ENCODE measurements at places on chromosomes 1 and 21. TPM values are rescaled to one million over a fixed set of nuclear protein-coding genes. Genes with fewer than 3 reads are reported as not detected.

DNA sequence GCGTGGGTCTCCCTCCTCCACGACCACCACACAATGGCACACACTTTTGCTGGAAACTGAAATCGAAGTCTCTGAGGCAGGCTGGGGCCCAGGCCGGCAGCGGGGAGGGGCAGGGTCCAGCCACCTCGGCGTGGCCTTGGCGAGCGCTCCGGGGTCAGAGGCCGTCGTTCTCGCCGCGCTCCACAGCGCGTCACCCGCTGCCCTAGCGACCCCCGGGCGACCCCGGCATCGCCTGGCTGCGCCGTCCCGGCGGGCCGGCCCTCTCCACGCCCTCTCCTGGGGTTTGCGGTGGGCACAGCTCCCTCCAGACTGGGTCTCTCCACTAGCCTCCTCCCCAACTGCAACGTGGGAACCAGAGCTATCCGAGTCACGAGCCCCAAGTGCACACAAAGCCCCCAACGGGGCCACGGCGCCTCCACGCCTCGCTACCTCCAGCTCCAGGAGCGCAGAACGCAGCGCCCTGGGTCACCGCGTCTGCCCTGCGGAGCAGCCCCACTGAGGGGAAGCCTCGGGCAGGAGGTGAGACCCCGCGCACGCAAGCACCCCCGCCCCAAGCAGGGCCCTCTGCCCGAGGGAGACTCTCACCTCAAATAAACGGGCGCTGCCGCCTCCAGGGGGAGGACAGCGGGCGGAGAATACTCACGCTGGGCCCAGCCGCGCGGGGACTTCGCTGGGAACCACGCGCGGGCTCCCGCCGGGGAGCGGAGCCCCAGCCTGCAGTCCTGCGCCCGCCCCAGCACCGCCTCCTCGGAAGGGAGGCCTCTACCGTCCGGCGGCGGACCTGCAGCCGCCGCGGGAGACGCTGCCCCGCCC is 134.0 kb upstream of the BARHL2 start:
- DNase-seq: peak; percentile 67

The KCNA3 gene
- 0.09 TPM for polyA plus RNA-seq

GRCh38 chr1:23768733-23769132 is 9.5 kb upstream of the PITHD1 start:
- no peak for DNase-seq

- DNase-seq: no peak
These were observed 101.6 kb downstream of the VAV3 start for GRCh38 chr1:107863342-107863741.

DNA sequence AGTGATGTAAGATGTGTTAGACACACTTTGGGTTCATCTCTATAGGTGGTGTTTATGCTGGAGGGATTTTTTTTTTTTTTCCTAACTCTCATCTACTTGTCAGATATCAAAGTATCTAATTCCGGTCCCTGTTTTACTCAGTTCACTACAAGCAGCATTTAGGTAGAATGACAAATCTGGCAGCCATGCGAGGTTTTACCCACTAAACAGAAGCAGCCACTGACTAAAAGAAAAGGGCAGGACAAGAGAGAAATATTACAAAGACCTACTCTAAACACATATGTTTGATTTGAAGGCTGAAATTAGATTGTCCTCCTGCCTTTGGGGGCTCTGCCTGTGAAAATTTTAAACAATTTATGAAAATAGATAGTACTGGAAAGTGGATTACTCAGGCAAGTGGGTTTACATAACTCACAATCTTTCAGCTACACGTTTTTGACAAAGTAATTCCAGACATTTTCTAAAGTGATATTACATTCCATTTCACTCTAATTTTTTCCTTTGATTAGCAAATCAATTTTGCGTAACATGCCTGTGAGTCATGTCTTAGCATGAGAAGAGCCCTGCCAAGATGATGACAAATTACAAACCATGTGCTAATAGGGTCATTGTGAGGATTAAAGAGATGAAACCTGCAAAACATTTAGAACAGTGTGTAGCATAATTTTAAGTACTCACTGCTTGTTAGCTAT is 172.6 kb downstream of the PLA2G4A start:
- DNase-seq: no peak

The KNCN gene
- not detected for polyA plus RNA-seq

The HAPLN2 gene
- 0.13 TPM for polyA plus RNA-seq

- DNase-seq: peak; percentile 31
These were observed 3.8 kb downstream of the SERTAD4 start for GRCh38 chr1:210236386-210236839.

The SFN gene
- polyA plus RNA-seq: 1.1 TPM

DNA sequence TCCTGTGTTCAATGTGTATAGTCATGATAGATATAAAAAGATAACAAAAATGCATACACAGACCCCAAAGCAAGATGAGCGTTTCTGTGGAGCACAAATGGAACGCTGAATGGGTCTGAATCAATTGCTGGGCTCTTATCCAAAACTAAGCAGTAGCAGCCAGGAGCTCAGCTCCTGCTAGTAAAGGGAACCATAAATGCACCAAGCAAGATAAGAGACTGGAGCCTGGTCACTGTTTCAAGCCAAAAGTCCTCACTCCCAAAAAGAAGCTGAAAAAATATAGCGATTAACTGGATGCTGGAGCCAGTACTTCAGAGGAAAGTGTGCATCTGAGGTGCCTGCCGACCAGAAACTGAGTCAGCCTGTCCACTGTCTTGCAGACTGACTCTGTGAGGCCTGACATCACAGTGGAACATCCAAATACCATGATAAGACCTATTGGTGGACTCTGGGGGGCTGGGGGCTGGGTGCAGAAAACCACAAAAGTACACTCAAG is 68.9 kb downstream of the LRRC8C start:
- no peak for DNase-seq

GRCh38 chr1:145891143-145891542 is 5.5 kb upstream of the ANKRD35 start:
- DNase-seq: no peak

The PCSK9 gene
- 2.4 TPM for polyA plus RNA-seq

All from renal pelvis (tissue), 12 donors.